Activated T-helper 1 cell treated with anti-CD3 and anti-CD28 coated beads, Interleukin-2, amount 50 U/mL, for 16 hours (primary cell): ENCODE measurements at places on chromosomes 16 and 17.

DNA sequence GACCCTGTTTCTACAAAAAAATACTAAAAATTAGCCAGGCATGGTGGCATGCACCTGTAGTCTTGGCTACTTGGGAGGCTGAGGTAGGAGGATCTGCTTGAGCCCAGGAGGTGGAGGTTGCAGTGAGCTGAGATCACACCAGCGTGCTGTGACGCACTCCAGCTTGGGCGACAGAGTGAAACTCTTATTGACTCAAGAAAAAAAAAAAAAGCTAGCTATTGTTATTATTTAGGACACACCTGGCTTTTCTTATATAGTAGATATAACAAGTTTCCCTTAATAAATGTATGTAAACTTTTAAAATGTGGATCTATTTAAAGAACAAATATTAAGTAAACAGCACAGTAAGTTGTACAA lies 1.8 kb downstream of the RABEP2 start:
- DNase-seq, result no peak

- no peak for DNase-seq
Observed at GRCh38 chr17:29653995-29654714, 31.4 kb upstream of the CORO6 start.

- no peak for DNase-seq
Observed at GRCh38 chr17:76543826-76544545, 4.1 kb downstream of the PRCD start.

DNA sequence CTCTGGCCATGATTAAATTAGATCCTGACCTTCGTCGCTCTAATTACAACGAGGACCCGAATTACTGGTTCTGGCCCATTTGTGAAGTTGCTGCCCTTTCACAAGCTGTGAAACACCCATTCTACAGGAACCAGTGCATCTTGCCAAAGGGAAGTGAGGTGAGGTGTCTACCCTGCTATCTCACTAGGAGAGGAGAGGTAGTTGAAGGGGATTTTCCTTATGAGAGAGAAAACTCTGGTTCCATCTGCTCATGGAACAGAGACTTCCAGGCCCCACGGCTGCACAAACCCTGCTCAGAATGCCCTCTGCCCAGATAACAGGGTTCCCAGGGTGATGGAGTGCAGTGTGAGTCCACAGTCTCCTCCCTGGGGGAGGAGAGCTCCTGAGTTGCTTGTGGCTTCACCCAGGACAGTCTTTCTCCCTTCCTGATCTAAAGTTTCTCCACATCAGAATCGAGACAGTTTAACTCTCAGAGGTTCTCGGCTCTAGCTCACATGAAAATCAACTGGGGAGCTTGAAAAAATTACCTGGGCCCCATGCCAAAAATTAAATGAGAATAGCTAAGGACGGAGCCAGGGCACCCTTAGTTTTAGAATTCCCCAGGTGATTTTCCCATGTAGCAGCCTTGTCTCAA lies 7.8 kb upstream of the SSTR2 start:
- no peak for DNase-seq

GRCh38 chr16:51637770-51638094 lies 486.7 kb upstream of the SALL1 start:
- DNase-seq, result no peak

DNA sequence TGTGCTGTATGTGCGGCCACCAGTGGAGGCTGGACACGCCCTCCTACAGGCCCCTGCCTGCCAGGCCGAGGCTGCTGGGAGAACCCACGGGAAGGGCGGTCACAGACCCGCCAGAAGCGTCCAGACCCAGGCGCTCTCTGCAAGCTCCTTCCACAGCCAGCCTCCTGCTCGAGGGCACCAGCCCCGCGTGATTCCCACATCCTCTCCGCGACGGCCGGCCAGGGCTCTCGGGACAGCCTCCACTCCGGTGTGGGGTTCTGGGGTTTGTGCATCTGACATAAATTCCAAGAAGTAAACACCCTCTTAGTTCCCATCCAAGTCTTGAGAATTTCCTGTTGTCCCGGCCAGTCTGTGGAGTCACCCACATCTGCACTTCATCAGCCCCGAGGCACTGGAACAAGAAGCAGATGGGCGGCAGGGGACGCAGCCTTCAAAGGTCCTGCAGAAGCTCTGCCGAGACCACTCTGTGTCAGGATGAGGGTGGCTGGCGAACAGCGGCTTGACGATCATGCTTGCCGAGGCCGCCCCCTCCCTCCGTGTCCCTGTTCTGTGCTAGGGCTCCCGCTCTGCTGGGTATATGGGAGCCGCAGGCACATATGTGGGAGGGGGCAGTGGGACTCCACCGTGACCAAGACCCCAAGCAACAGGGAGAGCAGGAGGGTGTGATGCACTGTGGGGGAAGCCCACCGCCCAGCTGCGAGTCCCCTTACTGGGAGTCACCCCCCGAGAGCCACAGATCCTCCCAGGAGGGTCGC lies 2.4 kb upstream of the TMEM204 start:
- no peak for DNase-seq

DNA sequence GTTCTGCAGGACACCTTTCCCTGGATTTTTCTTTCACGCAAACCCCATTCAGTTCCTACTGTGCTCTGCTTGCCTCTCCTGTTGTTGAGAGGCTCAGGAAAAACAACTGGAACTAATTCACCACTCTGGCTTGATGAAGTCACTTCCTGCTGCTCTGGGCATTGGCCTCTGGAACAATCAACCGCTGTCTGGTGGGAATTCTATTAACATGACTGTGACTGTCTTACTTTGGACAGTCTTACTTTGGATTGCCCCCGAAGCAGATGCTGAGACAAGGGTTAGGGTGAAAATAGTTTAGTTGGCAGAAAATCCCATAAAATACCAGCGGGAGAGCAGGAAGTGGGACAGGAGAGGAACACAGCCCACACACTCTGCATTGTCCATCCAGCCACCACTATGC lies 90.0 kb upstream of the HSBP1 start:
- no peak for DNase-seq

DNA sequence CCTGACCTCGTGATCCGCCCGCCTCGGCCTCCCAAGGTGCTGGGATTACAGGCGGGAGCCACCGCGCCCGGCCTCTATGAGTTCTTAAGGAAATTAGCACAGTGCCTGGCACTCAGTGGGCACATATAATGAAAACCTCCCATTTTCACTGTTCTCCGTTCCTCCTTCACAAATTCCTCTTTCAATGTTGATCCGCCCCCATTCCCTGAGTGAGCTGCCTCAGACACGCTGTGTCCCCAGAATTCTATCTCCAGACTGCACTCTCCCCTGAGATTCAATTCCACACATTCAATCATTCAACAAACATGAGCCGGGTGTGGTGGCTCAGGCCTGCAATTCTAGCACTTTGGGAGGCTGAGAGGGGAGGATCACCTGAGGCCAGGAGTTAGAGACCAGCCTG lies 7.0 kb downstream of the P2RX1 start:
- DNase-seq, result no peak

GRCh38 chr16:80875616-80876015 lies 71.2 kb upstream of the CDYL2 start:
- no peak for DNase-seq

- peak; percentile 94 for DNase-seq
Observed at GRCh38 chr17:75046407-75047289, at the start of the genes ATP5PD and KCTD2. Gene ATP5PD (minus strand): TSS chr17:75046969. CDS start chr17:75042650, 4,319 bp downstream. Gene KCTD2 (plus strand): TSS chr17:75047225. CDS start chr17:75047251, 26 bp downstream.

DNA sequence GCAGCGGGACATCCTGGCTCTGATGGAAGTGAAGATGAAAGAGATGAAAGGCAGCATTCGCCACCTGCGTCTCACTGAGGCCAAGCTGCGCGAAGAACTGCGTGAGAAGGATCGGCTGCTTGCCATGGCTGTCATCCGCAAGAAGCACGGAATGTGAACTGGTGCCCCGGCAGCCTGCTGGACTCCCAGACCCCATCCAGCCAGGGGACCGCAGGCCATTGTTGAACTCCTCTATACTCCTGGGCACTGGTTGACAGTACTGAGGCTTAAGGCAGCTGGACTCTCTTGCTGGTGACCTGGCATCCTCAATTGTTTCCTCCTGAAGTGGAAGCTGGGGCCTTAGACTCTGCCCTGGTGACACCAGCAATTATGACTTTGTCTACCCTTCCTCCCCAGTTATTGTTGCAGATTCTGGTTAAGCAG lies 1.2 kb downstream of the THAP11 start:
- DNase-seq, result no peak

DNA sequence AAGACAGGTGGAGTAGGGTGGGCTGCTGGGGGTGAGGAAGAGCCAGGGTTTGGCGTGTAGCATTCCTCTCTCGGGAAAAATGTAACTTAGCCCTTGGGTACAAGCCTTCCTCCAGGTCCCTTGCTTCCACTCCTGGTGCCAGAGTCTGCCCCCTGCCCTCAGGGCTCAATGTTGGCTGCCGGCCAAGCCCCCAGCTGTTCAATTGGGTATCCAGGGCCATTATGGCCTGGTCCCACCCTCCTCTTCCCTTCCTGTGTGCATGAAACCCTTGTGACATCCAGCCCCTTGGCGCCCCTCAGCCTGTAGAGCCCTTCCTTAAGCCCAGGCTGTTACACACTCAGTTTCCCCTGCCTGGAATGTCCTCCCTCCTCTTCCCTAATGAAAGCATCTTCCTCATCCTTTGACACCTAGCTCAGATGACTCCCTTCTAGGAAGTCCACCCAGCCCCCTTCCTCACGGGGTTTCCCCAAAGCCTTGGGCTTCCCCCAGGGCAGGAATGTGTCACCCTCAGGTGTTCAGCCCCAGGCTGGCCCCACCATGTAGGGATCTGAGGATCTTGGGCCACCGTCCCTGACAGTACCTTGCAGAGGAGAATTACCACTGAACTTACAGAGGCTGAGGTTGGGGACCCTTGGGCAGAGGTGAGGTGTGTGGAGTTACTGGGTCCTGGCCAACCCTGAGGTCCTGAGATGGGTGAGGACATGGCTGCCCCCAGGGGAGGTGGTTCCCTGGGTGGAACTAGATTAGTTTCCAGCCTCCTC lies 30.0 kb downstream of the B9D1 start:
- no peak for DNase-seq

DNA sequence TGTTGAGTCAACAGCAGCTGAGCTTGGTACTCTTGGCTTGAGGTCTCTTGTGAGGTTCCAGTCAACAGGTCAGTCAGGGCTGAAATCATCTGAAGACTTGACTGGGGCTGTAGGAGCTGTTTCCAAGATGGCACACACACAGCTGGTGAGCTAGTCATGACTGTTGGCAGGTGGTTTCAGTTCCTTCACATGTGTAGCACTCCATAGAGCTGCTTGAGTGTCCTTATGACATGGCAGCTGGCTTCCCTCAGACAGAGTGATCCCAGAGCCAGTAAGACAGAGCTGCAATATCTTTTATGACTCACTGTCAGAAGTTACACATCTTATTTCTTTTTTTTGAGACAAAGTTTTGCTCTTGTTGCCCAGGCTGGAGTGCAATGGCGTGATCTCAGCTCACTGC lies 19.5 kb upstream of the GAS7 start:
- DNase-seq, result no peak

- DNase-seq, result no peak
Observed at GRCh38 chr17:28482551-28483199, 9.2 kb downstream of the SLC13A2 start.
